AG09309 (cell line): ENCODE measurements at places on chromosomes 3 and 15.

DNA sequence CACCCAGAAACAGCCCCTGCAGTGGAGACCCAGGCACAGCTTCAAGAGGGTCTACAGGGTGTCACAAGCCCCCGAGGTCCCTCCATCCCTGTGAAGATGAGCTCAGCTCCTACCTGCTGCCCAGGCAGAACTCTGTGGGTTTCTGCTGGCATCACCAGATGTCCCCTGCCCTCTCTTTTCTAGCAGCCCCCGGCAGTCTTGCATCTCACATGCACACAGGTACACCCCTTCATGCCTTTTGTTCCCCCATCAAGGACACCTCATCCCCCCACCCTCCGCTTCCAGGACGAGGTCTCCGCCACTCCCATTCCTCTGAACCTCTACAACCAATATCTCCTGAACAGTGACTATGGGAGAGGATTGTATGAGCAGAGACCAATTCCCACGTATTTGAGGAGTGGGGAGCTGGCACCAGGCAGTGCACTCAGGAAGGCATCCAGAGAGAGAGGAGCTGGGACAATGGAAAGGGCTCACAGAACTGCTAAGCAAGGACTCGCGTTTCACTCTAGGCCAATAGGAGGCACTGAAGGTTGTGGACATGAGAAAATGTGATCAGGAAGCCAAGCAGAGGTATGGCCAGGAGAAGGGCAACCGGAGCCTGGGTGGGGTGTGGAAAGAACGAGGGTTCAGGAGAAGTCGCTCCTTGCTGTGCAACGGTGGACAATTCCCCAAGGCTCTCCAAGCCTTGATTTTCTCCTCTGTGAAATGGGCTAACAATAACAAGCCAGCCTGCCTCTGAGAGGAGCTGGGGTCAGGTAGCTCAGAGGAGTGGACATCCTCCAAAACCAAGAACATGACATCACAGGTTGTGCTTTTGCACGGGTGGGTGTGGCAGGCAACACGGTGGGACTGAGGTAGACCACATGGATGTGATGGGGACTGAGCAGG lies 115.2 kb downstream of the CHSY1 start:
- no peak for DNase-seq

GRCh38 chr3:23863060-23863459 lies 53.7 kb downstream of the NKIRAS1 start:
- no peak for DNase-seq

GRCh38 chr15:48086576-48086975 lies 34.2 kb upstream of the SLC24A5 start:
- no peak for DNase-seq

GRCh38 chr15:68302729-68303128 lies 25.2 kb downstream of the FEM1B start:
- DNase-seq, result no peak

- no peak for DNase-seq
Observed at GRCh38 chr3:25057379-25057778, 370.7 kb upstream of the RARB start.

DNA sequence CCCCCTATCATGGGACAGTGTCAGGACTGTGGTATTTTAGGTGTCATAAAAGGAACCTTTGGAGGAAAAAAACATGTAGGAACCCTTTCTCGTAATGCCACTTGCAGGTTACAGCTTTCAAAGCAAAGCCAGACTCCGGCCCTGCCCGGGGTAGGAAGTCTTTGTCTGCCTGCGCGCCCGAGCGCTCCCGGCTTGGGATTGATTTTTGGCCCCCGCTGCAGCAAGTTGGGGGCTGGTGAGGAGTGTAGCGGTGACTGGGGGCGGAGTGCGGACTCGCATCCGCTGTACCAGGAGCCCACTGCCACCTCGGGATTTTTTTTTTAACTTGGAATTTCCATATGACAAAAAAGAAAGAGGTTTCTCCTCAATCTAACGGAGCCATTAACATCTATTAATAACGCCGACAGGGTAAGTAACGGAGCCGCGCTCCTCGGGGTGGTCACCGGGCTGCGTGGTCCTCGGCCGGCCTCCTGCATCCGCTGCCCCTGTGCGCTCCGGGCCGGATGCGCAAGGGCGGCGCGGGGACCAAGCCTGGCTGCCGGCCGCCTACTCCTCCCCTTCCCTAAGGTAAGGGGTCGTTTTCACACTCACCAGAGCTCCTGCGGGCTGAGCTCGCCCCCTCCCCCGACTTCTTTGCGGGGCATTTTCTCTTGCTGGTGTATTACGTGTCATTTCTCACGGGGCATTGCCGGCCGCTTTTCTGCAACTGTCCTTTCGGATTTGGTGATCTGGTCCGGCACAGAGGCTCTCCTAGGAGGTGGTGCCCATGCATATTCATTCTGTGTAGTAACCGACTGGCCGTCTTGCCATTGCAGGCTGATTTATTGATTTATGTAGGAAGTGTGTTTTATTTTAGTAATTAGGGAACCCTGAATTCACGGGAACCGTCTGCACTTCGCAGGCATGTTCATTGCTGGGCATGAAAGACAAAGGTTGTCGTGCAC lies 219.8 kb upstream of the TOPAZ1 start:
- no peak for DNase-seq

- DNase-seq, result no peak
Observed at GRCh38 chr3:193229851-193230420, 11.1 kb upstream of the PLAAT1 start.

DNA sequence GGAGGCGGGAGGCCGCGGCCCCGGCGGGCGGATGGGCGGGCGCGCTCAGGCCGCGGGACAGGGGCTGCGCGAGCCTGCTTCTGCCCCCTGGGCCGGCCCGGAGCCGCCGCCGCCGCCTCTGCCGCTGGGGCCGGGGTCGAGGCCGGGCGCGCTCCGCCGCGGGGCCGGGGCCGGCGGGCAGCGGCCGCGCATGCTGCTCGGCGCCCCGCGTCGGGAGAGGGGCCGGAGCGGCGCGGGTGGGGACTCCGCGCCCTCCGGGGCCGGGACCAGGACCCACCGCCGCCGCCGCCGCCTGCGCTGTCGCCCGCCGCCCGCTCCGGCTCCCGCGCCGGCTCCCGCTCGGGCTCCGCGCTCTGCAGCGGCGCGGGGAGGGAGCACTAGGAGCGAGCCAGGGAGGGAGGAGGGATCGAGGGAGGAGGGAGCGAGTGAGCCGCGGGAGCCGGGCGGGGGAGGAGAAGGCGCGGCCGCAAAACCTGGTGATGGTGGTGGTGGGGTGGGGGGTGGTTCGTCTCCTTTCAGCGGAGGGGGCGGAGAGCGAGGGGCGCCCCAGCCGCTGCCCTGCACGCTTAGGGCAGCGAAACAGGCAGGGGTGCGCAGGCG lies at the start of gene LINGO1:
LINGO1 (minus strand) TSS at position 379 of the 600 bp plus-strand sequence. CDS start 597 bp downstream, outside the sequence.
- DNase-seq, result no peak

- no peak for DNase-seq
Observed at GRCh38 chr3:58408906-58409305, 24.7 kb downstream of the PDHB start.

DNA sequence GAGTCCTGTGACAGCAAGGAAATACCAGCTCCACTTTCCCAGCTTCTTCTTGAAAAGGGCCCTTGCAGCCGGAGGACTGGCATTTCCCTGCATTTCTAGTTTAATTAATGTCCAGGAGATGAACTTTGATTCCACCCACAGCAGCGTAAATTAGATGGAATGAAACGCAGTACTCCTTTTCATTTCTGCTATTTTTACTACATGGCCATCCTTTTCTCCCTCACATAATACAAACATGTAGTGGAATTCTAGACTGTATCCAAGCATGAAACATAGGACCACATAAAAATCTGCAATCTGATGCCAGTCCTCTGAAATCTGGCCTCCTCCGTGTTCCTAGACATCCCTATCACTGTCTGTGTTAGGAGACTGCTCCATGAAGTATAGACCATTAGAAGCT lies 403.2 kb downstream of the NR2F2 start:
- DNase-seq, result no peak

DNA sequence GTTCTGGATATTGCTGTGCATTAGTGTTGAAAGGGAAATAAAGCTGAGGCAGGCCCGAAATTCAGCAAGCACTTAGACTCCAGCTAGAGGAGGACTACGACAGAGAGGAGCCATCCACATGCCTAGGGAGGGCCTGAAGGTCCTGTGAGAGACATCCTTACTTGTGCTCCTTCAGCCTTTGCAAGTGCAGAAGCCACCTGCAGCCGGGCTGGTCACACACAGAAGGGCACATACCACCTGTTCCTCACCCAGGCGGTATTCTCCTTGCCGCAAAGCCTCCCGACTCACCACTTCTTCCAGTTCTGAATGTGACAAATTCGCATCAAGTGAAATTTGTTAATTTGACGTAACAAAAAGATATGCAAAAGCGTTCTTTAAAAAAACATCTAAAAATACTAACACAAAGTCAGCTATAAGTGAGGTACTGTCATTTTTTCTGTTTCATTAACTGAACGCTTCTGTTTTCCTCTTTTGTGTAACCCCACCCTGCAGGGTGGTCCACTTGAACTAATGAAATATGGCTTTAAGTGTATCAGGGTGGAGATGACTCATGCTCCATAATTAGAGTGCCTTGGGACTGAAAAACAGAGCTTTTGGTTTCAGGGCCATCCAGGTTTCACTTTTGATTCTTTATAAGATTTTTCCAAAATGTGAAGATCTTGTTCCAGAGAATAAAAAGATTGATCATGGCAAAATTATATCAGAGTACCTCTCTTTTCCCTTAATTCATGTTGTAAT lies 467.9 kb upstream of the ATP11B start:
- DNase-seq, result no peak

- DNase-seq, result no peak
Observed at GRCh38 chr15:71677766-71678165, 132.6 kb upstream of the NR2E3 start.

- DNase-seq, result no peak
Observed at GRCh38 chr15:79028411-79028964, 62.1 kb downstream of the RASGRF1 start.

GRCh38 chr3:179113903-179114302 lies 34.3 kb upstream of the PIK3CA start:
- no peak for DNase-seq

DNA sequence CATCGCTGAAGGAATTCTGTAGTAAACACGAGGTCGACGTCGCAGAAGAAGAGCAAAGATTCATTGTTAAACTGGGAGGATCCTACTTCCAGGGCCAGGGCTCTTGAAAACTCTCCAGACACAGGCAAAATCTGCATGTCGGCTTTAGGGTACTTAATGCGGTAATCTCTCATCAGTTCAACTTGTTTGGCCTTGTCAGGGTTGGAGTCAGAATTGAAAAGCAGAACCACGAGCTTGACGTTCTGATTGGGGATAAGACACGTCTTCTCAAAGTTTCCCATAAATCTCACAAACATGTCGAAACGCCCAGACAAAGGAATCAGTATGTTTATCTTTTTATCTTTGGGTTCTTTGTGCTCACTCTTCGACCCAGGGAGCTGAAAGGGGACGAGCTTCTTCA lies 74.0 kb downstream of the CHSY1 start:
- DNase-seq, result no peak

- no peak for DNase-seq
Observed at GRCh38 chr3:62214850-62215249, 158.5 kb downstream of the FEZF2 start.

DNA sequence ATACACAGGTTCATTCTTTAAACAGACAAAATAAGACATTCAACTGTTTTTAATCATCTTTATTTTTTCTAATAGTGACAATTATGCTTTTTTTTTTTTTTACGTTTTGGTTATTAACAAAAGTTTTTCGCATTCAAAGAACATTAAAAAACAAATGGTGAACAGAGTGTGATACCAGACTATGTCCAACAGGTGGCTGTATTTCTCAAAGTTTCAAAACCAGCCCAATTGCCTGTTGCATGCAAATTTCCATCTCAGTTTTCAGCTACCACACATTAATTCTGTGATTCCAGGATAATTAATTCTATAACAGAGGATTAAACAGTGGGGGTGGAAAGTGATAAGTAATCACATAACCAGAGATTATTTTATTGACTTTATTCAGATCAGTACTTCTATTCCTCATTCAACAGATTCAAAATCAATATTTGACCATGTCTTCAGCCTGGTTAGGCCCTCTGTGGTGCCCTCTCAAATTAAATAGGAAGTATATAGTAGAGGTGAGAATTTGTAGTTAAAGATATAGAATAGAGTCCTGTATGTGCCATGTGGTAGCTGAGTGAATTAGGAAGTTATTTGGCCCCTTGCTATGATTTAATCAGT lies 122.2 kb upstream of the DCBLD2 start:
- DNase-seq, result no peak

- no peak for DNase-seq
Observed at GRCh38 chr15:84598250-84598649, 2.6 kb upstream of the ZSCAN2 start.

GRCh38 chr3:139292192-139292591 lies 51.6 kb upstream of the MRPS22 start:
- no peak for DNase-seq

- no peak for DNase-seq
Observed at GRCh38 chr3:106184540-106185457, 316.0 kb upstream of the CBLB start.

DNA sequence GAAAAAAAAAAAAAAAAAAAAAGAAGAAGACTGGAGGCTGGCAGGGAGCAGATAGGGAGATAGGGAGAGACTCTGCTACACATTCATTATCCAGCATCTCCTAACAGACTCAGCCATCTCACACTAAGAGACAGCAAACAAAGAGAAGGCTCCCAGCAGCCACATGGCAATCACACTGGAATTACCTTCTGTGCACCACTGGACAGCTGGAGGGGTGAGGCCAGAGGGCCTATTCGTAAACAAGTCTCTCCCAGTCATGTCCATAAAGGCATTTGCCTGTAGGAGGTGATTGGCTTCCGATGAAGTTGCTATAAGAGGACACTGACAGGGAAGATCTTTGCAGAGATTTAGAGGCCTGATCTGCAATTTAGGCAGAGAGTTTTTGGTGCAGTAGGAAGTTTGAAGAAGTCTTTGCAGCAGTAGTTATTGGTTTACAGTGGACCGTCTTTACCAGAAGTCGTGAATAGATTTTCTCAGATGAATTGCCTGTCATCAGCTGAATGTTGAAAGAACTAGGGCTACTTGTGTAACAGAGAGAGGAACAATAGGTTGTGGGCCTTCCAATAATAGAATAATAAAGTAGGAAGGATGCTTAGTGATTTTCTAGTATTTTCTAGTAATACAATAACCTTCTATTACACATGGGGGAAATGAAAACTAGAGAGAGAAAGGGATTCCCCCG lies 89.7 kb downstream of the TP63 start:
- no peak for DNase-seq

DNA sequence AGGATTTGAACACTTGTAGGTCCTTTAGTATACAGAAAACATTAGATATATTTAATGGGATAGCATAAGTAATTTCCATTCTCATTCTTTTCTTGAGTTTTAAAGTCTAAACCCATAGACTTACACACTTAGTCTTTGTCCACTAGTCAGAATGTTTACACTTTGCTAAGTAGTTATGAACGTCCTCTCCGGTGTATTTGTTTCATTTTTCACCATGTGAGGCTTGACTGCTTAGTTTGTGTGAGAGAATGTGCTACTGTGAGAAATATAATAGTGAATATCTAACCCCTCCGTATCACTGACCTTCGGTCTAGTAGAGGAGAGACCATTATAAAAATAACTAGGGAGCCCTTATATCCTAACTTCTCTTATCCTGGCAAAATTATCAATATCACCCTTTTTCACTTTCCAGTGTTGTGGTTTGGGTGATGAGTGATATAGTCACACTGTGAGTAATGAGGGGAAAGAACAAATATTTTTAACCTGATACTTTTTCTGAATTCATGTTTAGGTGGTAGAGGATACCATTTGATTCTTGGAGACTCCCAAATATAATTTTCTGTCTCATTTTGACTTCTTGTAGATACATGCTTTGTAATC lies 122.4 kb downstream of the UBE2E2 start:
- DNase-seq, result no peak
